ENCODE measurements at places on chromosomes 4 and X.

DNA sequence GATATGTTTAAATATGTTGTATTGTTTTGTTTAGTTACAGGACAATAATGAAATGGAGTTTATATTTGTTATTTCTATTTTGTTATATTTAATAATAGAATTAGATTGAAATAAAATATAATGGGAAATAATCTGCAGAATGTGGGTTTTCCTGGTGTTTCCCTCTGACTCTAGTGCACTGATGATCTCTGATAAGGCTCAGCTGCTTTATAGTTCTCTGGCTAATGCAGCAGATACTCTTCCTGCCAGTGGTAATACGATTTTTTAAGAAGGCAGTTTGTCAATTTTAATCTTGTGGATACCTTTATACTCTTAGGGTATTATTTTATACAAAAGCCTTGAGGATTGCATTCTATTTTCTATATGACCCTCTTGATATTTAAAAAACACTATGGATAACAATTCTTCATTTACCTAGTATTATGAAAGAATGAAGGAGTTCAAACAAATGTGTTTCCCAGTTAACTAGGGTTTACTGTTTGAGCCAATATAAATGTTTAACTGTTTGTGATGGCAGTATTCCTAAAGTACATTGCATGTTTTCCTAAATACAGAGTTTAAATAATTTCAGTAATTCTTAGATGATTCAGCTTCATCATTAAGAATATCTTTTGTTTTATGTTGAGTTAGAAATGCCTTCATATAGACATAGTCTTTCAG, 26.9 kb downstream of the NUDT6 start:
- DNase-seq, result no peak

- DNase-seq, result no peak
These were observed 174.2 kb upstream of the HAND2 start for GRCh38 chr4:173704201-173704600.

DNA sequence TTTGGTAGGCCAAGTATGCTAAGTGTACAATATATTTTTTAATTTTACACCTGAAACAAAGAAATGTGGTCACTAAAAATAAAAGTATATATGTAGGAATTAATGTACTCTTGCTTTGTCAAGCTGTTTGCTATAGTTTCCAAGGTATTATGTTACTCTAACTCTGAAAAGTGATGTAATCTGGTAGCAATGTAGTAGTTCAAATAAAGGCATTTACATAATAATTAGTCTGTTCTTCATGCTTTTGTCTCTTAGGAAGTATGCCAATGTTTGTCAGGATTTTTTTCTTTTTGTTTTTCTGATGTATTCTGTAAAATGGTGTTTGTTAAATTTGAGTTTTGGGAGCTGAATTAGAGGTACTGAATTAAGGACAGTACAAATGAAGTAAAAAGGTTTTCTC, 89.5 kb downstream of the PLS3 start:
- DNase-seq, result no peak

GRCh38 chr4:121098266-121098665, 25.9 kb upstream of the NDNF start:
- DNase-seq, result no peak

DNA sequence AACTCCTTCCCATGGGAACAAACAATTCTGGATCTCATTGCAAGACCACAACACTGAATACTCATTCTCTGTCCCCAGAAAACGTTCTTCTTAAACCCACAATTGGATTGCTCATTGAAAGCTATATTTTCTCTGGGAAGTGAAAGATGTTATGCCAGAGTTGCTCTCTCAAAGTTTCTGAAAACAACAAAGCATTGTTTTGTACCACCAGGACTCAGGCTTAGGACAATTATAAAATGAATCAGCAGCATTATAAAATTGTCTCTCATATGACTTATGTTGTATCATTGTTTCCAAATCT, 26.5 kb downstream of the TFDP3 start:
- no peak for DNase-seq

- DNase-seq, result no peak
These were observed 13.6 kb upstream of the TXK start for GRCh38 chr4:48147621-48148020.

GRCh38 chrX:8844157-8844556, 43.0 kb upstream of the FAM9A start:
- no peak for DNase-seq

GRCh38 chr4:32341342-32341741, 1621.2 kb downstream of the PCDH7 start:
- DNase-seq, result no peak

DNA sequence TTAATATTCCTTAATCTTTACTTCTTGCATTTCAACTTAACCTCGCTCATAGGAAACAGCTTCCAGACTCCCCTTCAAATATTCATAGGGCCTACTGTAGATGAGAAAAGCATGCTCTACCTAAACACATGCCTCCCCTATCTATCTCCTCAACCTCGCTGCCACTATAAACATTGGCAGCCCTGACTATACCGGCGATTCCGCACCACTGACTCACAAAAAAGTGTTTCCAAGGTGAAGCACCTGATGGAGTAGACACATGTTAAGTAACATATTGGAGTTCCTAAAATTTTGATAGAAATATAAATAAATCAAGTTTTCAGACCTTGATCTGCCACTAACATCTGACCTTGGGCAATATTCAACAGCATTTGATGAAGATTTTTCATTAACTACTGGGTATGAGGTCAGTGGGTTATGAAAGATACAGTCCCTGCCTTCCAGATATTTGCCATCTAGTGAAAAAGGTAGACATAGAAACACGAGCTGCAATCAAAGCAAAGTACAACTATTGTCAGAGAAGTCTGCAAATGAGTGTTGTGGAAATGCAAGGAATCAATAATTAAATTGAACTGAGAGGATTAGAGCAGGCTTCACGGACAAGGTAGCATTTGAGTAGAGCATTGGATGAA, 184.2 kb downstream of the MAML3 start:
- DNase-seq, result no peak

- no peak for DNase-seq
These were observed 89.2 kb upstream of the EXOC1L start for GRCh38 chr4:55730280-55730931.

DNA sequence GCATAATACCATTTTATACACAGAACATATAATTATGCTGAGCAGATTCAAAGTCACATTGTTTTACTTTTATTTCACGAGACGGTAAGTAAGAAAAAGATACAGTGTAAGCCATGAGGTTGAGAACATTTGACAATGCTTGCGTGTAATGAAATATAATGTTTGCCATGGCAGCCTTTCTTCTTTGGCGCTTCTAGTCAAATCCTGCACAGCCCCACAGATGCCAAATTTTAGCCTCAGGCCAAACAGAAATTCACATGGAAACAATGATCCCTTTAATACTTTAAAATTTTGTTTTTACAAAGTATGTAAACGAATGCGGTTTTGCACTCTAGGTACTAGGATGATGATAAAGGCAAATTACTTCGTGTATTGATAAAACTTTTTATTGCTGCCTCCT, 502.7 kb upstream of the SMIM31 start:
- no peak for DNase-seq

- no peak for DNase-seq
These were observed 358.5 kb downstream of the SPOCK3 start for GRCh38 chr4:166875821-166876220.

DNA sequence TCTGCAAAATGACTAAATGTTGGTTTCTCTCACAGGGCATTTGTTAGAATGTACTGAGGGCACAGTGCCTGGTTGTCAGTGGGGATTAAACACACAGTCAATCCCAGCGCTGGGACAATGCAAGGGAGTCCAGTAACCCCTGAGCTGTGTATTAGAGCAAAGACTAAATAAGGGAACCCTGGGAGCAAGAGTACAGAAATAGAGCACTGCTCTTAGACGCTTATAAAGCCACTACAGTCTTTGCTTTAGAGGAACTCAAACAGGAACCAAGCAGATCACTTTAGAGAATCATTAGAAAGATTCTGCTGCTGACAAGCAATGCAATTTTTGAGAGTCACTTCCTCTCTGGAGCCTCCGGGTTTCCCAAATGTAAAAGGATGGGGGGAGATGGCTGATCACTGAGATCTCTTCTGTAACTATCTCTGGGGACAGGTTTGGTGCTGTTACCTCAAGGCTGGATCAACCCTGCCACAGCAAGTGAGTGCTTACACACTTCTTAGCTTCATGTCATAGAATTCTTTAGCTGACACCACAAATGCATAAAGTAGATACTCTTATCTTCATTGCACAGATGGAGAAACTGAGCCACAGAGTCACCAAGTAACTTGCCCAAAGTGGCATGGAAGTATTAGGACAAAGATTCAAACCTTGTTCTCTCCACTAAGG, 137.8 kb upstream of the CPEB2 start:
- DNase-seq, result no peak

- DNase-seq, result peak; percentile 7
These were observed 763 bp downstream of the USP38 start for GRCh38 chr4:143185253-143186107.

DNA sequence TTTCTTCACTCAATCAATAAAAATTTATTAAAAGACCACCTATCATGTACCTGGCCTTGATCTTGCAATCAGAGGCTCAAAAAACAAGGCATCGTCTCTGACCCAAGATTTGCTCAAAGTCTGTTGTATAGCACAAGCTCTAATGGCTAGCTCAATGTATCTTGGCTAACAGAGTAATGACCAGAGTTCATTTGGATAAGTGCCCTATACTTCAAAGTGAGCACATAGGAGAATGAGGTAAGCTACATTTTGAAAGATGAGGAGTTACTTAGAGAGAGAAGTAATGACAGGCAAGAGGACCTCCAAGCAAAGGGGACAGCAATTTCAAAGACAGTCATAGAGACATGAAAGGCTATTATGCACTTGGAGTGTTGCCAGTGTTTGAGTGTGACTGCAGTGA, 22.9 kb upstream of the GABRQ start:
- DNase-seq, result no peak

GRCh38 chr4:25163196-25163595, 2.9 kb upstream of the SEPSECS start:
- no peak for DNase-seq

DNA sequence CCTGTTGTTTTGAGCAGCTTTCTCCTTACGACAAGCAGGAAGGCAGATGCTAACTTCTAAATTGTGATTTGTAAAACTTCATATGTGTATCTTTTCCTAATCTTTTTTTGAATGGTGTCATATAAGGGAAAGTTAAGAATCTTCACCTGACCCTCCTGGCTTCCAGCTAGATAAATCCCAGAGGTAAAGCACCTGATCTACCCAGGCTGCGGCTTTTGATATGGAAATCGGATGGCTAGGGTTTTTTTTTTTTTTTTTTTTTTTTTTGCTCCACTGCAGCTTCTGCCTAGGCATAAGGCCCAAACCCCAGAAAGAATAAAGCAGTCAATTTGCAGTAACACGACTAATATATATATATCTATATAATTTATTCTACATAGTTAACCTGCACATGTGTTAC, 10.0 kb downstream of the MAB21L2 start:
- no peak for DNase-seq

GRCh38 chrX:47683184-47683828, 24.3 kb upstream of the UXT start:
- no peak for DNase-seq

DNA sequence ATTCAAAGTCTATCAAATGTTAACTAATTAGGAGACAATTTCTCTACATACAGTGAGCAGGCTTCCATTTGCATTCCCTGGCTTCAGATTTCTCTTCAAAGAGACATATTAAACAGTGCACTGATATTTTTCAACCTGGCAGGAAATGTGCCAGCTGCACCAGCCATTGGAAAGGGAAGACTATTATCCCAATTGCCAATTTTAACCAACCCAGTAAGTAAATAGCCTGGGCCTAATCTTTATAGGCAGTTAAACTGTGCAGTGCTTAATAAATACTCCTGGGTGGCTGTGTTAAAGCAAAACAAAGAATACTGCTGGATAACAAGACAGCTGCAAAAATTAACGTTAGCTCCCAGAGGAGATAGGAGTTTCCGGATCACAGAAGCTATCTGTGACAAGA, 111.9 kb upstream of the GALNT7 start:
- no peak for DNase-seq

- no peak for DNase-seq
These were observed 110.6 kb downstream of the TEX13A start for GRCh38 chrX:105109936-105110335.

GRCh38 chr4:156672492-156673305, 298.9 kb downstream of the PDGFC start:
- no peak for DNase-seq

DNA sequence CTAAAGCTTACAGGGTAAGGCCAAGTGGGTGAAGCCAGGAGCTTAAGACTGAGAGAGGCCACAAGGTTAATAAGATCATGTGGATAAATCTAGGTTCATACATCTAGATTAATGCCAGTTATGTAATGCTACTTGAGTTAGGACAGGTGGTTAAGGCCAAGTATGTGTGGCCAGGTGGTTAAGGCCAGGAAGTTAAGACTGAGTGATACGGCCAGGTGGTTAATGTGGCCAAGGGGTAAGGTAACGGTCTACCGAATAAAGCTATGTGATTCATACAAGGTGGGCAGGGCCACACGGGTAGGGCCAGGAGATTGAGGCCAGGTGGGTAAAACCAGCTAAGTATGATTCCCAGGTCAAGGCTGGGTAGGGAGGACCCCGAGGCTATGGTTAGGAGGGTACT, 223.0 kb downstream of the TACR3 start:
- no peak for DNase-seq

GRCh38 chr4:171636606-171637005, 176.6 kb upstream of the GALNTL6 start:
- DNase-seq, result no peak

DNA sequence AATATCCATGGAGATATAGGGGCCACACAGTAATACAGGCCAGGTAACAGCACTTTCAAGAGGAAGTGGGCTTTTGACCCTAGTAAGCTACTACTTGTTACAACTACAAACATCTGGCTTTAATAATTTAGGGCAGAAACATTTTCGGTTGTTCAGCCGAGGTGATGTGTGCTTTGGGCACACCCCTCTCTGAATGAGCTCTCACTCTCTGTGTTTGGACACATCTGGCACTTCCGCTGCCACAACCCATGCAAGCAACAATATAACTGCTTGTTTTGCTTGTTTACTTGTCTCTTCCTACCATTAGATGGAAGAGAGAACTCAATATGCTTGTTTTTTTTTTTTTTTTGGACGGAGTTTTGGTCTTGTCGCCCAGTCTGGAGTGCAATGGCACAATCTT, 277.2 kb downstream of the HS3ST1 start:
- no peak for DNase-seq

- DNase-seq, result no peak
These were observed 115.5 kb upstream of the TMEM150C start for GRCh38 chr4:82677327-82677726.

GRCh38 chr4:82789025-82789776, 9.4 kb downstream of the SCD5 start:
- DNase-seq, result no peak

All from activated CD4-positive, alpha-beta T cell treated with anti-CD3 and anti-CD28 coated beads, Interleukin-2, amount 50 U/mL, for 24 hours (primary cell).